ENCODE measurements at places on chromosomes 7 and 10. TPM values are rescaled to one million over a fixed set of nuclear protein-coding genes. Genes with fewer than 3 reads are reported as not detected.

FAM24A gene
- not detected for total RNA-seq

DNA sequence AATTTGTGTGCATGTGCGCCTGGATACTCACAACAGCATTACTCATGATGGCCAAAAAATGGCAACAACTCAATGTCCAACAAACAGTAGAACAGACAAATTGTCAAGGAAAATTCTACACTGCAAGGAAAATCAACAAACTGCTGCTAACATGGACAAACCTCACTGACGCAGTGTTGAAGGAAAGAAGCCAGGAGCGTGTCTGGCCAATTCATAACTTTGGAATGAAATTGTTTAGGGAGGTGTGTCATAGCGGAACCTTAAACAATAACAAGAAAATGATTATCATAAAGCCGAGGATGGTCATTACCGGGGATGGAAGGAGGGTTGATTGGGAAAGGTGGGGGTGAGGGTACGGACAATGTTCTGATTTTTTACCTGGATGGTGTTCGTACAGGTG lies 29.1 kb downstream of the ALOX5 start:
- DNase-seq = no peak

GRCh38 chr7:140876519-140877248 lies 48.0 kb downstream of the BRAF start:
- no peak for DNase-seq

NPFFR1 gene
- not detected for total RNA-seq

- no peak for DNase-seq
Measured at GRCh38 chr7:34806831-34807230, 148.8 kb downstream of the NPSR1 start.
